Endothelial cell of umbilical vein (primary cell): ENCODE measurements at places on chromosomes 6 and 20.

DNA sequence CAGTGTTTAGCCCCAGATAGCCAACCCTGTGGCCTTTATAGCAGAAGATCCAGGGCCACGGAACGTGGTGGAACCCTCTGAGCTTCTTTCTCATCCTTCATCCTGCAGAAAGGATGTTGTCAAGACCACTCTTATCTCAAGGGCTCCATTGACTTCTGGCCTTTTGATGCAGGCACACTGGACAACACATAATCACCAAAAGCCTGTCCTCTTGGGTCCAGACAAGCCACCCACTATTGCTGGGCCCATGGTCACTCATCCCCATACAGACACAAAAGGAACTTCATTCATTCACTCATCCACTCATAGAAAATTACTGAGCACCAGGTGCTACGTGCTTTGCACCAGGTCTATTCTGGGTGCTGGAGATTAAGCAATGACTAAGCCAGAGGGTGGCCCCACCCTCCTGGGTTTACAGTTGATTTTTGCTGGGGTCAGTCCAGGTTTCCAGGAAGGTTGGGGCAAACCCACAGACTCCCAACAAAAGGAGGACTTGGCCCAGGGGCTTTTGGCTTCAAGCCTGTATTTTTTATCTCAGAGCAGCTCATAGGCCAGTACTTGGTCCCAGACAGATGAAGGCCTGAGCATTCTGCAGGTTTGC is 2.4 kb downstream of the CST8 start:
- DNase-seq = no peak

GRCh38 chr20:4017051-4017712 is 1.8 kb upstream of the RNF24 start:
- DNase-seq = no peak

DNA sequence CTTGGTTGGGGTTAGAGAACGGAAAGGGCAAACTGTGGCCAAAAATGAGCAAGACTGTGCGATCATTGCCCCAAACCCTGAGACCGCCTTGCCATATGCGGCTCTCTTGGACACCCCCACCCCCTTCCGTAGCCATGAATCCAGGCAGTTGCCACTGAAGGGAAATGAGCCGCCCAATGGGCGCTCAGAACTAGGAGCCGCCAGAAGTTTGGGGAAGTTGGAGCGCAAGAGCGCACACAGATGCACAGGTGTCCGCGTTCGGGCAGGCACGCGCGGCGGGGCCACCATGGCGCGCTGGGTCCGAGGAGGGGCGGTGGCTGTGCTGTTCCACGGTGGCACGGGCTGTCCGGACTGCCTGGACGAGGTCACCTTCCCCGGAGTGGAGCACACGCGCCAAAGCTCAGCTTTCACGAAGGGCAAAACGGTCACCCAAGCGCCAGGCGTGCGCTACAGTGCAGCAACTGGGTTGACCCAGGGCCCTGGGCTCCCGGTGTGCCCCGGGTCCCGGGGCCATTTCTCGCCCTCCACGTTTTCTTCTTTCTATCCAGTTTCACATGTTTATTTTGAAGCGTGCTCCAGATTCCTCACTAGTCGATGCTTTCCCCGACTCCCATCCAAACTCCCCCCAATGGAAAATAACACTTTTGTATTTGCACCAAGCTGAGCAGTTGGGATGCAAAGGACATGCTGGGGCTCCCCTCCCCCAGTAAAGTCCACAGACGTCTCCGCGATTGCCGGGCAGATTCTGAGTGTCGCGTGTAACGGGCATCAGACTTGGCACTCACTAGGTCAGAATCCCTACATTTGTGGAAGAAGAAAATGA is 906 bp upstream of the PDE10A start:
- DNase-seq = no peak

DNA sequence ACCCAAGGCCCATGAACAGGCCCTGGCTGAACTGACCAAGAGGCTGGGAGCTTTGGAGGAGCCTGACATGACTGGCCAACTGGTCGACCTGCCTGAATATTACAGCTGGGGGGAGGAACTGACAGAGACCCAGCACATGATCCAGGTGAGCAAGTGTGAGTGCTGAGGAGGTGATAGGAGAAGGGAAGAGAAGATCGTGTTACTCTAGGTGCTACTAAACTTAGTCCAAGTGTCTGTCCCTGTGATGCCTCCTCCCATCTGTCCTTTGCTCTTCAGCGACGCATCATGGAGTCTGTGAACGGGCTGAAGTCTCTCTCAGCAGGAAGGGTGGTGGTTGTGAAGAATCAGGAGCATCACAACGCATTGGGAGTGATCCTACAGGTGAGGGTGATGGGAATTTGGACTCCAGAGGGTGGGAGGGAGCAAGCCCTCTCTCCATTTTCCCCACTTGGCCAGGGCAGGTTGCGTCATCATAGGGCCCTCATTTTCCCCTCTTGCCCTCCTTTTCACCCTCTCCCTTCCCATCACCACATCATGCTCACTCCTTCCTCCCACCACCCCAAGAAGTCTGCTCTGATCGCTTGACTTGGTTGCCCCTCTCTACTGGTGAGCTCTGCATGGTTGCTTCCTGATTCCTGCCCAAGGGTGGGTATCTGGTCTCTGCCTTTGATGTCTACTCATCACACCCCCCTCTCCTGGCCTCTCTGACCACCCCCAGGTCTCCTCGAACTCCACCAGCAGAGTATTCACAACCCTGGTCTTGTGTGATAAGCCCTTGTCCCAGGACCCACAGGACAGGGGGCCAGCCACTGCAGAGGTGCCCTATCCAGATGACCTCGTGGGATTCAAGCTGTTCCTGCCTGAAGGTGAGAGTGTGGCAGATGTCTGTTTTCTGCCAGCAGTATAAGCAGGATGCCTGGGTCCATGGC is 4.7 kb downstream of the DXO start:
- DNase-seq = no peak

- DNase-seq = no peak
Measured at GRCh38 chr20:33765099-33765498, 33.3 kb downstream of the ZNF341 start.
